NCI-H1930 (cell line): ENCODE measurements at places on chromosomes 1 and 21.
A peak's percentile ranks its signal among the peaks of the same experiment; 100 is the strongest.

GRCh38 chr1:59520194-59520593 lies 223.3 kb downstream of the FGGY start:
- DNase-seq = no peak

- no peak for DNase-seq
Measured at GRCh38 chr1:156641761-156642264, at the start of gene BCAN. BCAN (plus strand) TSS chr1:156642117; CDS start chr1:156646055, 3,938 bp downstream.

DNA sequence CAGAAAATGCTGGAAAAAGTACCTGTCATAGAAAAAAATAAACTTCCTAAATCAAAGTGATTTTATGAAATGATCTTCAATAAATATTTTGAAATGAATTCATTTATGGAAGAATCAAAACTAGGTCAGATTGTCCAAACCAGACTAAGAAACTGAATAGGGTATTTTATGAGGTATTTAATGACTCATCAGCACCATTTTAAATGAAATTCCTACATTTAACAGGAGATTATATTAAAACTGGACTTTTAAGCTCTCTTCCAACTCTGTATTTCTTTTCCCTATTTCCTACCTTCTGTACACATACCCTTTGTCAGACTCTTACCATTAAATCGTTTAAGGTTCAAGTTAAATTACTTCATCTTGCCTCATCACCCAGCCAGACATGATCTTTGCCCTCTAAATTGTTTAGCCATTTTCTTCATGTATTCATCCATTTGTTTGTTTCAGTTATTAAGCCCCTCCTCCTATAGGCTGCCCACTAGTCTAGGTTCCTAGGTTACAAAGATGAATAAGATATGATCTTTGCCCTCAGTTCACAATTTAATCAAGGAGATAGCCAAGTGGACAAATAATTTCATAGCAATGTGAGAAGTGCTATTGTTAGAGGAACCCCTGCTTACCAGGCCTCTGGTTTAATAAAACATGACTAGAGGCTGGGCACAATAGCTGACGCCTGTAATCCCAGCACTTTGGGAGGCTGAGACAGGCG lies 25.0 kb downstream of the TATDN3 start:
- no peak for DNase-seq

- peak; percentile 69 for DNase-seq
Measured at GRCh38 chr1:150149271-150150132, at the start of gene PLEKHO1. PLEKHO1 (plus strand) TSS chr1:150149916; CDS start chr1:150150258, 342 bp downstream.

DNA sequence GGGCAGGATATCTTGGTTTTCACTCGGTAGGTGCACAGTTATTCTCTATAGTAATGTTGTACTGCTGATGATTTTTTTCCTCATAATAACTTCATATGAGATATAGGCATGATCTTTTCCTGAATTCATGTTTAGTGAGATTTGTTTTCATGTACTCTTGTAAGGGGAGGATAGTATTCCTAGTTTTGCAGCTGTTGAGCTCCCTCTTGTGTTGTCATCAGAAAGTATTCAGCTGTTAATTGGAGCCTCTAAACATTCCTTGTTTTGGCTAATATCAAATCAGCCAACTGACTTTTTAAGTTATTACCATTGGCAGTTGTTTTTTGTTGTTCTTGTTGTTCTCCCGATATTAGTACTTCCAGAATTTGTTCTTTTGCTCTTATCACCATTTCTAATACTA lies 24.4 kb downstream of the OR10R2 start:
- no peak for DNase-seq

- no peak for DNase-seq
Measured at GRCh38 chr1:161505686-161506085, 429 bp downstream of the FCGR2A start.

- no peak for DNase-seq
Measured at GRCh38 chr1:21165646-21166045, 11.1 kb downstream of the EIF4G3 start.

GRCh38 chr1:224740685-224741052 lies 124.6 kb downstream of the CNIH3 start:
- DNase-seq = no peak

DNA sequence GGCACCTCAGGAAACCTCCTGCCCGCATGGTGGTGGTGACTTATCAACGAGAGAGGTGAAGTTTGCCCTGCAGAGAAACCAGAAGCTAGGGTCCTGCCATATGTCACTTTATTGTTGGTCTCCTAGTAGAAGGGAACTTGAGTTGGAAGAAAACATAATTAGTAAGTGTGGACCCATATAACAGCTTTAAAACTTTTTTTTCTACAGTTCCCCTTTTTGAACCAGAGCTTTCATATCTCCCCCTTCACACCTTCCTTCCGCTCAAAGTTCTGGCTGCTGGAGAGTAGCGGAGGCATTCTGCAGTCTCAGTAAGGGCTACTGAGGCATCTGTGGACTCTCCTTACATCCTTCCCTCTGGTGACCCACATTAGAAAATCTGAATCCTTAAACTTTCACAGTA lies 48.9 kb downstream of the PHC2 start:
- no peak for DNase-seq
